HuH-7.5 (cell line): ENCODE measurements at places on chromosomes 13 and 19.

DNA sequence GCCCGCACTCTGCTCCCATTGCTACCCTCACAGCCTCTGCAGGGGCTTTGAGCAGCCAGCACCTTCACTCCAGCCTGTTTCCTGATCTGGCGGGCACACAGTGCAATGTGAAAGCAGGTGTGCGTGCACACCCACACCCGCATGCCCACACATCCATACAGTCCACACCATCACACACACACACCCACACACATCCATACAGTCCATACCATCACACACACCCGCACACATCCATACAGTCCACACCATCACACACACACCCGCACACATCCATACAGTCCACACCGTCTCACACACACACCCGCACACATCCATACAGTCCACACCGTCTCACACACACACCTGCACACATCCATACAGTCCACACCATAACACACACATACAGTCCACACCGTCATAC is 28.0 kb downstream of the PIAS4 start:
- DNase-seq, result no peak

- no peak for DNase-seq
Observed at GRCh38 chr13:112574834-112575613, 12.9 kb downstream of the TUBGCP3 start.

DNA sequence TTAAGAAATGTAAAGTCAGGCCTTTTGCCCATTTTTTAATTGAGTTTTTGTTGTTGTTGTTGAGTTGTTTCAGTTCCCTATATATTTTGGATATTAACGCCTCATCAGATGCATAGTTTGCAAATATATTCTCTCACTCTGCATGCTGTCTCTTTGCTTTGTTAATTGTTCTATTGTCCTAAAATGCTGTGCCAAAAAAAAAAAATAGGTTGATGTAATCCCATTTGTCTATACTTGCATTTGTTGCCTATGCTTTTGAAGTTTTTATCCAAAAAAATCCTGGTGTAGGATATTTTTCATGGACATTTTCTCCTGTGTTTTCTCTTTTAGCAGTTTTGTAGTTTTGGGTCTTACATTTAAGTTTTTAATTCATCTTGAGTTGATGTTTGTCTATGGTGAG is 163.3 kb upstream of the STARD13 start:
- DNase-seq, result no peak

DNA sequence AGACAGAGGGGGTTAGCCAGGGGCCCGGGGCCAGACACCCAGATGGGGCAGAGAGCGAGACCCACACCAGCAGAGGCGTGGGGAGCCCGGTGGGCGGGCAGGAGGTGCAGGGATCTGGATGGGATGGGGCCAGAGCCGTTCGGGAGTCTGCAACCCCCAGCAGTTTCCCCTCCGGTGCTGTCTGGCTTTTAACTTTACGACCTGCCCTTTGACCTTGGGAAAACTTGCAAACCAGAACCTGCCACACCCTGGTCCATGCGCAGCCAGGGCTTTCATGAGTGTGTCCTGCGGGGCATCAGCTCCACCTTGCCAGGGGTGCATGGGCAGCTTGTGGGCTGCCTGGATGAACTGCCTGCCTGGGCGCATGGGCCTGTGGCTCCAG is 9.8 kb downstream of the JOSD2 start:
- DNase-seq, result no peak

- no peak for DNase-seq
Observed at GRCh38 chr19:11729586-11729985, 9.2 kb downstream of the ZNF823 start.

- DNase-seq, result peak; percentile 88
Observed at GRCh38 chr19:42108527-42109389, 23.5 kb downstream of the POU2F2 start.

DNA sequence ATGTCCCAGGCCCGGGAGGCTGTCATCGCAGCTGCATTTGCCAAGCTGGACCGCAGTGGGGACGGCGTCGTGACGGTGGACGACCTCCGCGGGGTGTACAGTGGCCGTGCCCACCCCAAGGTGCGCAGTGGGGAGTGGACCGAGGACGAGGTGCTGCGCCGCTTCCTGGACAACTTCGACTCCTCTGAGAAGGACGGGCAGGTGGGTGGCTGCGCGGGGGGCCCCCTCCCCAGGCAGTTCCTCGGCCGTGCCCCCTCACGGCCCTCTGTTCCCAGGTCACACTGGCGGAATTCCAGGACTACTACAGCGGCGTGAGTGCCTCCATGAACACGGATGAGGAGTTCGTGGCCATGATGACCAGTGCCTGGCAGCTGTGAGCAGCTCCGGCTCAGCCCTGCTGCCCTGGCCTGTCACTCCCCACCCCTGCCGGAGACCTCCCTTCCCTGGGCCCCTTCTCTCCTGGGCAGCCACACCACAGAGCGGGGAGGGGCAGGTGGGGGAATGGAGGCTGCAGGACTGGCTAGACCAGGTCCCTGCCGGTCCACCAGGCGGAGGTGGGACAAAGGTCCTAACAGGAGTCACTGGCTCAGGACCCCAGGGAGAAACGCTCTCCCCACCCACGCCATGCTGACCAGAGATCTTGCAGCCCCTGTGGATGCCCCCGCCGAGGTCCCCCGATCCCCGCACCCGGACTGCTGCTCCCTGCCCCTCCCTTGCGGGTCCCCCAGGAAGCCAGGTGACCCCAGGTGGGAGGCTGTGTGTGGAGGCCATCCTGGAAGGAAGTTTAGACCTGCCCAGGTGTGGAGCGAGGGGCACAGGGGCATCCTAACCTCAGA is 1.1 kb downstream of the CAPS start:
- no peak for DNase-seq
